ENCODE measurements at places on chromosomes 2 and 18.
A peak's percentile ranks its signal among the peaks of the same experiment; 100 is the strongest.

DNA sequence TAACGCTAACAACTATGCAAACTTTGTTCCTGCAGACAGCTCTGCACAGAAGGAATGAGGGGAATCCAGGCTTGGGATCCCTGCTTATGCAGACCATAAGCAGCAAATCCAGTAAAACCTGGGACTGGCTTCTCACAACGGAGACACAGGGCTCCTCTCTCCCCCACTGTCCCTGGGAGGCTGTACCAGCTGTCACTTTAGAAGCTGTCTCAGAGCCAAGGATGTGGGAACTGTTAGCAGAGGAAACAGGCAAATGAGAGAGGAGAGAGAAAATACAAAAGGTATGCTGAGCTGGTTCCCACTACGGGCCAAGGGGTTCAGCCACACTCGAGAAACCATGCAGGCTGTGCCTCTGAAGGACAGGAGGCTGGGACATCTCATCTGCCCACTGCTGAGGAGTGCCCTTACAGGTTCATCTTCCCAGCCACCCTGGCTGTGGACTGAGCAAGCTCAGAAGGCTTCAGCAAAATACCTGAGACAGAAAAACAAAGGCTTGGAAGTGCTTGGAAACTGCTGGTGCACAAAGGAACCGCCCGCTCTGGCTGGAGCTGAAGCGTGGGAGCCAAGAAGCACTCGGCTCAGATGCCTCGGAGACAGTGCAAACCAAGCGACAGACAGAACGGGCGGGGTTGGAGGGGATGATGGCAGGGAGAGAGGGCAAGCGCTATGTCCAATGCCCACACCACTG lies 72.5 kb downstream of the FAM210A start:
- DNase-seq = no peak

GRCh38 chr18:10298346-10298745 lies 156.1 kb upstream of the APCDD1 start:
- no peak for DNase-seq

DNA sequence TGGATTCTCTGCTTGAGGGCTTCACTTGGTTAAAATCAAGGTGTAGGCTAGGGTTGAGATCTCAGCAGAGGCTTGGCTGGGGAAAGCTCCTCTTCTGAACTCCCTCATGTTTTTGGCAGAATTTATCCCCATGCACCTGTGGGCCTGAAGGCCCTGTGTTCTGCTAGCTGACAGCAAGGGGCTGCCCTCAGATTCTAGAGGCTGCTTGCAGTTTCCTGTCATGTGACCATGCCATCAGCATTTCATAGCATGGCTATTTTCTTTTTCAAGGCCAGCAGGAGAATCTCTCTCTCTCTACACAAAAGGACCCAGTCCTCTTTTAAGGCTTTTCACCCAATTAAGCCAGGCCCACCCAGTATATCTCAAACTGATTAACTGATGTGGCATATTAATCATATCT lies 514.8 kb upstream of the HNMT start:
- DNase-seq = no peak

- no peak for DNase-seq
Observed at GRCh38 chr2:218960309-218961165, 1.1 kb downstream of the CDK5R2 start.

DNA sequence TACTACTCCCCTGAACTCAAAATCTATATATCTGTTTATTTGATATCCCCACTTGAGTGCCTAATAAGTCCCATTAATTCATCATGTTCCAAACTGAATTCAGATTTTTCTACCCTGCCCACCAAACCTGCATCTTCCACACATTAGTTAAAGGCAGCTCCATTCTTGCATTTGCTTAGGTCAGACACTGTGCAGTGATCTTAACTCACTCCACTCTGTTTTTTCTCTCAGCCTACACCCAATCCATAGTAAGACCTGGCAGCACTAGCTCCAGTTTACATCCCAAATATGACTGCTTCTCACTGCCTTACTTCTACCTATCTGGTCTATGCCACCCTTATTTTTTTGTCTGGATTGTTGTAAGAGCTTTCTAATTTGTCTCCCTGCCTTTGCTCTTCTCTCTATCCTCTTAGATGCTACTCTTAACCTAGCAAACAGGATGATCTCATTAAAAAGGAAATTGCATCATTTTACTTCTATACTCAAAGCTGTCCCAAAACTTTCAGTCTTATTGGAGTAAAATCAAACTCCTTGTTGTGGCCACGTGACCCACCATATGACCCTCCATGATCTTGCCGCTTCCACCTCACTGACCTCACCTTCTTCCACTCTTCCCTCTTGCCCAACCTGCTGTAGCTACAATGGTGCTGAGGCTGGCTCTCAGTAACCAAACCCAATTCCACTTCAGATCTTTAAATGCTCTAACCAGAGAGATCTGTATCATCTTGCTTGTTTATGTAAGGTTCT lies 274.9 kb upstream of the FANCL start:
- no peak for DNase-seq

DNA sequence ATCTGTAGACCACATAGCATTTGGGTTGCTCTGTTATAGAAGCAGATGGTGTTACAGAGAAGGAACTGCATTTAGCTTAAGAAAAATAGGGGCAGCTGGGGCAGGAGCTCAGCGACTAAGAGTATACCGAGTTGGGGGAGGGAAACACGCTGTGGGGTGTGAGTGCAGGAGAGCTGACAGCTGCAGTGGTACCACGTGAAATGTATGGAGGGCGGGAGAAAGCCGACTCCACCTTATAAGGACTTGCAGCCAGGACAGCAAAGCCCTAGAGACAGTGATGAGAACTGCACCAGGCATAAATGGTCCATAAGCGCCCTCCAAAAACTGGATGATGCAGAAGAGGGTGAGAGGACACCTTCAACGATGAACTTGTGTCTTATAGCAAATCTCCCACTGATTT lies 237.6 kb downstream of the PRKCE start:
- DNase-seq = no peak

- peak; percentile 11 for DNase-seq
Observed at GRCh38 chr2:191666732-191667131, 11.2 kb upstream of the NABP1 start.

GRCh38 chr2:109647636-109648035 lies 33.5 kb downstream of the SOWAHC start:
- peak; percentile 54 for DNase-seq

DNA sequence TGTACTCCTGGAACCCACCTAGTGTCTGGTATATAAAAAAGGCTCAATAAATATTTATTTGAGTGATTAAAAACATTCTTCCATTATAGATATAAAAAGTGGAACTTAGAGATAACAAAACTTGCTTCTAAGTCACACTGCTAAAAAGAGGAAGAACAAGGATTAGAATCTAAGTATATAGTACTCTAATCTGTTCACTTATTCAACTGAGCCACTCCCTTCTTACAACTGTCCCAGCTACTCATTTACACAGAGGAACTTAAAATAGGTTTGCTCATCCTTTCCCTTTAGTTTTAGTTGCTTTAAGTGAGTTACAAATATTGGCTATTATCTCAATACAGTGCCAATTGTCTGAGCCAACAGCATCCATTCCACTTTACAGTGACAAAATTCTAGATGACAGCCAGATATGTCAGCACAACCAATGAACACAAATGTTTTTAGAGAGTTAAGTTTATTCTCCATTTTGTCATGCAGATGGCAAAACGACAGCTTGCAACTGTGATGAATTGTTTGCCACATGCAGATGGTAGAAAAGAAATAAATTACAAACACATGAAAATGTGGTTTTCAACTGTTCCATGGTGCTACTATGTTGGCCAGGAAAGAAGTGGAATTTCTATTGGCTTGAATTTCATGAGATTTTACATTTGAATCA lies 280.7 kb upstream of the ZC3H15 start:
- no peak for DNase-seq

GRCh38 chr2:64105670-64106461 lies 38.4 kb downstream of the PELI1 start:
- DNase-seq = no peak

GRCh38 chr2:188364033-188364630 lies 72.5 kb downstream of the GULP1 start:
- DNase-seq = no peak

GRCh38 chr2:215367662-215368492 lies 56.0 kb downstream of the ATIC start:
- DNase-seq = no peak

DNA sequence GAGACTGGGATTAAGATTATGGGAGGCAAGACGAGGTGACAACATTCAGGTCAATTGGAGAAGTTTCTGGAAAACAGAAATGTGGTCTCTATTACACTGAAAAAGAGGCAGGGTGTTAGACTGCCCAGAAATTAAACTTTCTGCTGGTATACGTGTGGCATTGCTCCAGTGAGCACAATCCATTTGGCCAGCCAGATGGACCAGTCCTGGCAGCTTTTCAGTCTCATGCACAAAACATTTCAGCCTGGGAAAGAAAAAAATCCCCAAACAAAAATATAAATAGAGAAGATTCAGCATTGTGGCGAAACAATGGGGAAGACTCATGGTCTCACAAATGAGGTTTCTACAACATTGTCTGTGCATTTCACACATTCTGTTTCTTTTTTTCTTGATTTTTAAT lies 113.9 kb downstream of the HNMT start:
- DNase-seq = no peak

- DNase-seq = peak; percentile 39
Observed at GRCh38 chr2:153388246-153388645, 90.3 kb downstream of the RPRM start.

DNA sequence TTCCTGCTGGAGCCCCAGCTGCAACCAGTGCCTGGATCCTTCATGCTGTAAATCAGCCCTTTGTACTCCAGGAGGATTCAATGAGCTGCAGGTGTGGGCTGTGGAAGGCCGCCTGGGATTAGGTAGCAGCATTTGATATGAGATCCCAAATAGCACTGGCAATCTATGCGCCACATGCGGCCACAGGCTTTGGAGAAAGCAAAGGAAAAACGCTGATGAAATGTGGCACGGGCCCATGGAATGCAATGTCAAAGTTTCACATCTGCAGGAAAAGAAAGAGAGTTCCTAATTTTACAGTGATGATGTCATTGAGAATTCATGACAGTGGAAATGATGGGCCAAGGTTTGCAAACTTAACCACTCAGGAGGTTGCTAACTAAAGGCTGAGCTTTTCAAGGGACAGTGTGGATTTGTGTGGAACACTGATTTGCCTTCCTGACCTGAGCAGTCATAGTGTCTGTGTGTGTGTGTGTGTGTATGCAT lies 216.4 kb upstream of the OSR1 start:
- peak; percentile 60 for DNase-seq

DNA sequence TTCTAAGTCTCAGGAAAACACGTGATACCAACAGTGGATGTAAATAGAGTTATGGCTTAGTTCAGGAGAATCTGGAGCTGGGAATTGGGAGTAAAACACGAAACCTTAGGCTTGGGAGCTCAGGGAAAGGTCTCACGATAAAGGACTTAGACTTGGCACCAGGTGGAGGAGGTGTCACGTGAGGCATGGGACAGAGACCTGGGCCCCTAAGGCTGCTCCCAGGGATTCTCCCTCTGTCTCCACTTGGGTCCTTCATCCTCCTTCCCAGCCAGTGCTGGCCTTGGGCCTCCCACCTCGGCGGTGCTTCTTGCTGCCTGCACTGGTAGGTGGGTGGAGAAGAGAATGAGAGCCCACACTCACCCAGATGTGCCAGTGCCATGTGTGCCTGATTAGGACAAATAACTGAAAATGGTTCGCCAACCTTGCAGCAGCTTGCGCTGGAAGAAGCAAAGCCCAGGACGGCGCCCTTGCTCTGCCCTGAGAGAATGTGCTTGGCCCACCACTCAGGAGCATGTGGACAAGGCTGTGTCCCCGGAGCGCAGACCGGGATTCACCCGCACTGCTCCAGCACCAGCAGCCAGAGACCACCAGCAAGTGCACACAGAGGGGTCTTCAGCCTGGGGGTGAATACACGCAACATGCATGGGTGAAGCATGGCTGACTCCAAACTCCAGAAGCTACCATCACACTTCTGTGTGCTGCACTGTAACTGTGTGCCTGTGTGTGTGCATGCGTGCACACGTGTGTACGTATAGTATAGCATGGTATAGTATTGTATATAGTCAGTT lies 48.1 kb downstream of the PSMG2 start:
- DNase-seq = peak; percentile 45

- no peak for DNase-seq
Observed at GRCh38 chr18:76098674-76099411, 396.2 kb downstream of the ZNF516 start.

- DNase-seq = peak; percentile 20
Observed at GRCh38 chr2:183037074-183037552, 1.1 kb downstream of the NCKAP1 start.

DNA sequence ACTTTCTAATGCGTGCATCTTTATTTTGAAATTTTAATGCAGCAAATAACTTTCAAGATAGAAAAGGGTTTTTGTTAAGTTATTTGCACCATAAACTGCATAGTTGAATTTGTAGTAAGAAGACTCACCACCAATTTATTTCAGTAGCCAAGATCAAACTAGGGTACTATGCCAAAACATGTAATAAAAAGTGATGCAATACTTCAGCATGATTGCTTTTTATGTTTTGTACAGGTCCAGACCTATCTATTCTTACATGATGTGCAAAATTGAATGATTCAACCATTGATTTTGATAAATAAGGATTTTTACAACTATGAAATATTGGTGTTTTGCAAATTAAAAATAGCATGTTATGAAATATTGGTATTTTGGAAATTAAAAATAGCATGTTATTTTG lies 26.7 kb downstream of the AGPS start:
- DNase-seq = no peak

- DNase-seq = peak; percentile 91
Observed at GRCh38 chr2:47016172-47016913, 100.7 kb upstream of the MCFD2 start.

- no peak for DNase-seq
Observed at GRCh38 chr18:48136051-48136826, 205.8 kb upstream of the SMAD2 start.

DNA sequence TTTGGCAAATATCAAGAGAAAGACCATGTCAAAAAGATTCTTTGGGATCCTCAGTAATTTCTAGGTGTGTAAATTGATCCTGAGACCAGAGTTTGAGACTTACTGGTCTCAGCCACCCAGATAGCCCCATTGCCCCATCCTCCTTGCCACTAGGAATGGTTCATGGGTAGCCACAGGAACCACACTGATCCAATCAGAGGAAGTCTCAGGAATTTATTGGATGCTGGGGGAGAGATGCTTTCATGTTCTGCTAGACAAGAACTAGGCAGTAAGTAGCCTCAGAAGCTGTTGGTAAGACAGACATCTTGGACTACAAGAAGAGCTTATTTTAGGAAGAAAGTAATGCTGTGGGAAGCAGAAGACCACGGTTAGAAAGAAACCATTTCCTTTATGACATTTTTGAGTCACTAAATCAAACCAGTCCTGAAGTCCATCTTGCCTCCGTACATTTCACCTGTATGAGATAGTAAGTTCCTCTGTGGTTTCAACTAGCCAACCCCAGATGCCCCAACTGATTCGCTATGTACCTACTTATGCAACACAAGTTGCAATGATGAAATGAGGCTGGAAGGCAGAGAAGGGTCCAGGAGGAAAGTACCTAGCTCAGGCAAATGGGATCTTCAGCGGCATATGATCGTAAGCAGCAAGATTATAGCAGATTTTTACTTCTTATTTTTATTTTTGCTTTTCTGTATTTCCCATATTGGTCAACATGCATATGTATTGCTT lies 3.6 kb upstream of the ST3GAL5 start:
- DNase-seq = no peak

DNA sequence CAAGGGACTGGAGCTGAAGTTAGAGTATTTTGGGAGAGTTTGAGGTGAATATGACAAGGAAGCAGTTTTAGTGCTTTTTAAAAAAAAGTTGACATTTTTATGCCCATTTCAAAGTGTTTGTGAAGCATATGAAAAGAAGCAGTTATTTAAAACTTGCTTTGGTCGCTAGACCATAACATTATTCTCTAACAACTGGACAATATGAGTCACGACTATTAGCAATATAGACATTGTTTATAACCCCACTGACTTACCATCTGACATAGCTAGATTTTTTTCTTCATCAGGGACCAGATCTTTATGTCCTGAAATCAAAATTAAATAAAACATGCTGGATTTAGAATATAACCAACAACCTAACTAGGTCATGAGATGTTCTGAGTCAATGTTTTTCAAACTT lies 22.6 kb upstream of the DYTN start:
- DNase-seq = no peak

Data from urothelium cell line (cell line).